ENCODE measurements at places on chromosomes 2 and 18. TPM values are rescaled to one million over a fixed set of nuclear protein-coding genes. Genes with fewer than 3 reads are reported as not detected.

The CD8A gene
- 0.32 TPM for total RNA-seq

The LOXHD1 gene
- not detected for total RNA-seq

The ACVR1C gene
- not detected for total RNA-seq

The CFC1 gene
- total RNA-seq = 0.09 TPM

The LBX2 gene
- 3.5 TPM for total RNA-seq

The HOXD13 gene
- 0.15 TPM for total RNA-seq

The VSNL1 gene
- not detected for total RNA-seq

The SCG2 gene
- 0.98 TPM for total RNA-seq

The ZNF804A gene
- not detected for total RNA-seq

The LRRC30 gene
- not detected for total RNA-seq

The RAD51AP2 gene
- not detected for total RNA-seq
